ENCODE measurements at places on chromosomes 3 and 15.

DNA sequence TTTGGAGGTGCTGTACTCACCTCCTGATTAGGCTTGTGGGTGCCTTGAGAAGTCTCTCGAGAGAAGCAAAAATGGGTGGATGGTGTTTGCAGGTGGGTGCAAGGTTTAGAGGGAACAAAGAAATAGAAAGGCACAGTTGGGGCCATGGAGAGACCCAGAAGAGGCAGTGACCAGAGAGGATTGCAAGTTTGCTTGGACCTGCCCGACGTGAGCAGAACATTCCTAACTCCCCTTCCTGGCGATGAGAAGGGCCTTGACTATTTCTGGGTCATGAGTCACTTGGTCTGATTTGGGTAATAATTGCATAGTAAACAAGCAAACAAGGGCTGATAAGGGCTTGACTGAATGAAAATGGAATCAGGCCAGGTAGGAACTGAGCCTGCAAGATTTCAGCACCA lies 7.0 kb upstream of the CTSH start:
- DNase-seq: no peak

DNA sequence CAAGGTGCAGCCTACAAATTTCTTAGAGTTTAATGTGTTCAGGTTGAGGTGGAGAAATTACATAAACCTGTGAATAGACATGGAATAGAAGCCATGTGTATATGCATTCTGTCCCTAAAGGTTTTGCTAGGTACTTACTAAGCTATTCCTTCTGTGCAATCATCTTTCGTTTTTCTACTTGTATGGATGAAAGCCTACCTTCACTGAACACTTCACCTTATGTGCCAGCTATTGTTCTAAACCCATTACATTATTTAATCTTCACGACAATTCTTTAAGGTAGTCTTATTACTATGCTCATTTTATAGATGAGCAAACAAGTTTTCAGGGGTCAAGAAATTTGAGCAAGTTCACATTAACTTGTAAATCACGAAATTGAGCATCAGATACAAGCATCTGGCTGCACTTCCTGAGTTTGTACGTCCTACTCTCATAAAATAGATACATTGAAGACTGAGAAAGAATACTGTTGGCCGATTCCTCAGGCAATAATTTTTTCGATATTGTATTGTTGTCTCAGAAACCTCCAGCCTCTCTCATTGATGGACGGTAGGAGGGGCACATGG lies 635 bp upstream of the RCN2 start:
- DNase-seq: no peak

- DNase-seq: no peak
These were observed 16.3 kb downstream of the SEC11A start for GRCh38 chr15:84699538-84700191.

- no peak for DNase-seq
These were observed 156.3 kb downstream of the WNT5A start for GRCh38 chr3:55330756-55331155.

DNA sequence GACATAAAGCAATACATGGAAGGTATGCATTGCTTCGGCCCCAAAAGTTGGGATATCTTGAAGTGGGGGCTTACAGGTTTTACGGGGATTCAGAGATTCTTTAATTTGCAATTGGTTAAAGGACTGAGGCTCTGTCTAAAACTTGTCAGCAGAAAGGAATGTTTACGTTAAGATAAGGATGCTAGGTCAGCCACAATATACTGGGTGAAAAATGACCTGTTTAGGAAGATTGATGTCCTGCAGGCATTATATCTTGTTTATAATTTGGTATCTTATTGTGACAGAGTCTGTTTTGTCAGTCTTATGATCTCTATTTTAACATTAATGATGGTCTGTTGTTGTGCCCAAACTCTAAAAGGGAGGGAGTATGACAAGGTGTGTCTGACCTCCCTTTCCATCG lies 15.3 kb upstream of the CCNDBP1 start:
- DNase-seq: no peak

DNA sequence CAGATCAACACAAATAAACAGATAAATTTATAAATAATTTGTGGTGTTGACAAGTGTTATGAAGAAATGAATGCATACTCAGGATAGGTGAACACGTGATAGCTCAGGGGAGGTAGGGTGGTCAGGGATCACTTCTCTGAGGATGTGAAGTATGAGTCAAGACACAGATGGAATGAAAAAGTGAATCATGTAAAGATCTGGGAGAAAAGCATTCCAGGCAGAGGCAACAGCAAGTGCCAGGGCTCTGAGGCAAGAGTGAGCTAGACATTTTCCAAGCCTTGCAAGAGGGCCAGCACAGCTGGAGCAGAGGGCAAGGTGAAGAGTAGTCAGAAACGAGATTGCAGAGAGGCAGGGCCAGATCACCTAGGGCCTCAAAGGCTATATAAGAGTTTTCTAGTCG lies 177.8 kb downstream of the WNT5A start:
- DNase-seq: no peak

DNA sequence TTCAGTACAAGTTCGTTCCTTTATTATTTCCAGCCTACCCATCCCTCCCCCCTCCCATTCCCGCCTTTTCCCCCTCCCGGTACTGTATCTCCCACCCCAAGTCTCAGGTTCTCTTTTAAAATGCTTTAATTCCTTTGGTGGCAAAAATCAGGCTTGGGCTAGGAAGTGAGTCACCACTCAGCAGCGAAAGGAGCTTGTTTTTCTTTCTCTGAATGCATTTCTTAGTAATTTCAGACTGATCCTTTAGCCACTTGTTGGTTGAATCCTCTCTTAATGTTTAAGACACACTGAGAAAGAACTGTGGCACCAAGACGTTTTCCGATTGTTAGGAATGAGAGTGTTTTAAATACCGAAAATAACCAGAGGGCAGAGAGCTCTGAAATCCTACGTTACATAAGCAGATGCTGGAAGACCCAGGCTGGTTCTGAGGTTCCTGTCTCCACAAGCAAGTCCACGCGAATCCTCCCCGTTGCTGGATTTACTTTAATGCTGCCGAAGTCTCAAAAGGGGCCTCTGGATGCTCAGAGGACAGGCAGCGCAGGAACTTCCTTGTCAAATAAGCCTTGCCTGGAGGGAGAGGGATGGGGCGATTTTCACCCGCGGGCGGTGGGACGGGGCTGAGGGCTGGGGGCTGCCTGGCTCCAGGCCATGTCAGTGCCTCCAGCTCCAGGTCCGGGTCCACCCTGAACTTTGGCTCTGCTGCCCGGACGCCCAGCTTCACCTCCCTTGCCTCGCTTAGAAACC lies 854 bp upstream of the COL8A1 start:
- DNase-seq: no peak

- DNase-seq: no peak
These were observed 47.1 kb upstream of the TERB2 start for GRCh38 chr15:44909423-44909822.

GRCh38 chr15:98888820-98889479 lies 118.6 kb downstream of the PGPEP1L start:
- no peak for DNase-seq

DNA sequence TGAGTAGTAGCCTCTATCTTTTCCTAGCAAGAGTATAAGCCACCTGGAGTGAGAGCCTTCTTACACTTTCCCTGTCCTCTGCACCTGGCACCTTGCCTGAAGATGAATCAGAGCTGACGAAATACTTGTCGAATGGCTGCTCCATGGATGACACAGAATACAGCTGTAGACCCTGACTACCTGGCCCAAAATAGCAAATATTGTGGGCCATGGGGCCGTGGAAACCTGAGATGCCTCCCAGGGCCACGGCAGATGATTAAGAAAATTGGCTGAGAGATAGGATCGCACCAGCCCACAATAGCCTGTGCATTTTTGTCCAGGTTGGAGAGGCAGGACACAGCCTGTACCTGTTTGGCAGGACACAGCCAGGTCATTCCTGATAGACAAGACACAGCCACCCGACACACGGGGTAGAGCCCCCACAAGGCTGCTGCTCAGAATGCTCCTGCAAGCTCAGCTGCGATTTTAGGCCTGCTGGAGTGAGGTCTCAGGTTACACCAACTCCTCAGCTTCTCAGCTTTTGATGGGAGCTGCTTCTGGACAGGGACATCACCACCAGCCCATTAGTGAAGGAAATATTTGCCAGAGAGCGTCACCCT lies 22.9 kb upstream of the TPM1 start:
- DNase-seq: no peak

DNA sequence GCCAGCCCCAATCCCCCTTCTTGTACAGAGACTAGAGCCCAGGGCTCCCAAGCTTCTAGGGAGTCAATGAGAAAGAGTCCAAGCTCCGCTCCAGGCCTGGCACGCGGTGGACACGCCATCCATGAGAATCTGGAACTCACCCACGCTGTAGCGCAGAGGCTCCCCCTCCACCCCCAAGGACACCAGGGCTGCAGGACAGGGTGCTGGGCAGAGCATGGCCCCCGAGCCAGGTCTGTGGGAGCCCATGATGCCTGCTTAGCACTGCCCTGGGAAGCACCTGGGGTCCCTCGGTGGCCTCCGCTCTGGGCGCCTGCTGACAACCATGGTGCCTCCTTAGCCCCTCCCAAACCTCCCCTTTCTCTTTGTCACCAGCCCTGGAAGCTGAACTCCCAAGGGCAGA lies 28.5 kb downstream of the ACSBG1 start:
- DNase-seq: no peak

GRCh38 chr3:129473067-129473768 lies 33.2 kb downstream of the IFT122 start:
- no peak for DNase-seq

DNA sequence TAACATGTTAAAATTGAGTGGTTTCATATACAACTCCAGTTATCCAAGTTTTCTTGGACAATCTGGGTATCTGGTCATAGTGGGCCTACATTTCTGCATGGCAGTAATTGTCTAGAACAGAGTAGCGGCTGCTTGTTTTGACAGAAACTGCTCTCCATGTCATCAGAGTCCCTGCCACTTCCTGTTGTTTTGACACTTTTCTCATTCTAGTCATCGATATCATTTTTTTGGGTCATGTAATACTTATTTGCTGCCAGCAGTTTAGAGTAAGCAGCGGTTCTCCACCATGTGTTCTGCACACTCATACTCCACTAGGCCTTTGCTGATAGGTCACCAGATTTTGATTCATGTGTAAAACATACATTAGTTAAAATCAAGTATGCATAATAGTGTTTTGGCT lies 81.5 kb downstream of the SLC25A26 start:
- DNase-seq: no peak

GRCh38 chr3:143975554-143976152 lies 4.0 kb downstream of the DIPK2A start:
- no peak for DNase-seq

- DNase-seq: no peak
These were observed 156.4 kb upstream of the CBLB start for GRCh38 chr3:106025151-106025722.

DNA sequence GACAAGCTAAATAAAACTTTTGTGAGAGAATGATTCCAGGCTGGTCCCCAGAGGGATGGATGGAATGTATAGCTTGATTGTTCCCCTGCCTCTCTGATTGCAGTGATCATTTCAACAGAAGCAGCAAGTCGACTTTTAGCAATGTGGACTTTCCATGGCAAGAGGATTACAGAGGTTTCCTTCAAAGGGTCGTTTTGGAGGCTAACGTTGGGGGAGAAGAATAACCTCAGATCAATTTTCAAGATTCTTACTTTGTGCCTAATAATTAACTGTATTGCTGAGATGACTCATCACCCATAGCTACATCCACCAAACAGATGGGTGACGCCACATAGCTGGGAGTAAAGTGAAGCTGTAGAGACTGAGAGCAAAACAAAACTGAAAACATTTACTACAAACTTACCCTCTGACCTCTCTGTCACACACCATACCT lies 79.9 kb downstream of the GTPBP8 start:
- no peak for DNase-seq

DNA sequence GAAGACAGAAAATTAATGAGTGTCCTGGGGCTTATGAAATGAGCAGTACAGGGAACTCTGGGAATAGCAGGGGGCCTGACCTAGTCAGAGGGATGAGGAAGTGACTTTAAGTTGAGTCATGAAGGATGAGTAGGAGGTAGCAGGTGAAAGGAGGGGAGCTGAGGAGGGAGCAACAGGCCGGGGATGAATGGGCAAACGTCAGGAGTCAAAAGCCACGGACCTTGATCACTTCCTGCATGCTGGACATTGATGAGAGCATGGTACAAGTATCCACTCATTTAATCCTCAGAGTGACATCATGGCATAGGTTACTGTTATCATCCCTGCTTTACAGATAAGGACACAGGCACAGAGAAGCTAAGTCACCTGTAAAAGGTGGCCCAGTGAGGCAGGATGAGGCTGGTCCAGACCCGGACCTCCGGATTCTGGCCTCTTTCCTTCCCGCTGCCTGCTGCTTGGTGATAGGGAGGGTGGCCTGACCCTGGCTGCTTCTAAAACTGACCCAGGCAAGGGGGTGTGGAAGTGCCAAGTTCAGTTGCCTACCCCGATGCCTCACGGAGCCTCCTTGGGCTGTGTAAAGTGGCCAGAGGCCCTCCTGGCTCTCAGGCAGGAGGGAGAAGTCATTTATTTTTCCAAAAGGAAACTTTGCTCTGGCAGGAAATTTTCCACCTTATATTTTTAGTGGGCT lies 7.6 kb downstream of the CORO2B start:
- DNase-seq: no peak

- DNase-seq: peak; percentile 78
These were observed 16.0 kb upstream of the MEGF11 start for GRCh38 chr15:66269326-66270090.

DNA sequence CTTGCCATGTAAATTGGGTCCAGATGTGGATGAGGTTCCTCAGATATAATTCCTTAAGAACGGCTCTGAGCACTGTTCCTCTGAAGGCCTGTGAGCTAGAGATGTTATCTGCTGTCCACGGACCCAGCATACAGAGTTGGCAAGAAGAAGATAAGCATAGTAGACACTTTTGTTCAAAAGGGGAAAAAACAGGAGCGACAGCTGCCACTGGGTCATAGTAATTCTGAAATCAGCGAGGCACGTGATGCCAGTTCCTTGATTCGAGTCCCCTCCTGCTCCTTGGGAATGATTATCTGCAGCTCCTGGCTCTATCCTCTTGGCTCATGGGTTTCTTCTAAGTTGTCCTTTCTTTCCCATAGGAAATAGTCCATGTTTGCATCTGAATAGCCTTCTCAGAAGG lies 2.5 kb upstream of the RAB7A start:
- DNase-seq: no peak

GRCh38 chr3:71008350-71008935 lies 575.1 kb downstream of the FOXP1 start:
- no peak for DNase-seq

DNA sequence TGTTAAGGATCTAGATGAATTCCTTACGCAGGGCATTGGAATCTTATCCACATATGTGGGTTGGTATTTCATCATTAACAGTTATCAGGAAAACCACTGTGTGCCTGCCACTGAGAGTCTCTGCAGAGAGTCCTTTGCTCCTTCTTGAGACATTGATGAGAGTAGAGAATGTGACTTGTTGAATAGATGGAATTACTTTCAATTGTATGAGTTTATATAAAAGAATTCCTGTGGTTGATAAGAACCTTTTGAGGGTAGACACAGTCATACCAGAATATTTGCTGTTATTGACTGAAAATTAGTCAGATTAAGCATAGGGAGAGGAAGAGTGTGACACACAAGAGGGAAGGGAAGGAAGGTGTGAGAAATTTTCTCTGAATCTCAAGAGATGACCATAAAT lies 30.8 kb downstream of the ARHGEF26 start:
- DNase-seq: no peak

GRCh38 chr3:170862618-170863374 lies 7.2 kb downstream of the RPL22L1 start:
- DNase-seq: no peak
